Lower lobe of right lung (tissue), 2 donors: ENCODE measurements at places on chromosomes 1 and 21.

- no peak for DNase-seq
Measured at GRCh38 chr21:42189431-42189830, 29.5 kb upstream of the ABCG1 start.

DNA sequence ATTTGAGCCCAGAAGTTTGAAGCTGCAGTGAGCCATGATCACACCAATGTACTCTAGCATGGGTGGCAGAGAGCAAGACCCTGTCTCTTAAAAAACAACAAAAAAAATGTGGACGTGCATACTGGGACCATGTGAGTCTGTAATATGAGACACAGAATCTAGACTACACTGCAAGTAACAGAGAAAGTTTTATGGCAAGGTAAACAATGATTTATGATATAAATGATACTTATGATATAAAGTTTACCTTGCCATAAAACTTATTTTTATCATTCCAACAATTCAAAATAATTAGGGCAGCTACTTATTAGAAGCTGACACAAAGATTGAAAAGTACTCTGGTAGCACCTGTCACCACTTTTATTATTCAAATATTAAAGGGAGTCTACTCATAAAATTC, 34.7 kb downstream of the WDR26 start:
- DNase-seq = no peak

GRCh38 chr1:6046279-6046678, 591 bp downstream of the KCNAB2 start:
- no peak for DNase-seq

- DNase-seq = no peak
Measured at GRCh38 chr1:246450611-246451251, 56.3 kb downstream of the SMYD3 start.

DNA sequence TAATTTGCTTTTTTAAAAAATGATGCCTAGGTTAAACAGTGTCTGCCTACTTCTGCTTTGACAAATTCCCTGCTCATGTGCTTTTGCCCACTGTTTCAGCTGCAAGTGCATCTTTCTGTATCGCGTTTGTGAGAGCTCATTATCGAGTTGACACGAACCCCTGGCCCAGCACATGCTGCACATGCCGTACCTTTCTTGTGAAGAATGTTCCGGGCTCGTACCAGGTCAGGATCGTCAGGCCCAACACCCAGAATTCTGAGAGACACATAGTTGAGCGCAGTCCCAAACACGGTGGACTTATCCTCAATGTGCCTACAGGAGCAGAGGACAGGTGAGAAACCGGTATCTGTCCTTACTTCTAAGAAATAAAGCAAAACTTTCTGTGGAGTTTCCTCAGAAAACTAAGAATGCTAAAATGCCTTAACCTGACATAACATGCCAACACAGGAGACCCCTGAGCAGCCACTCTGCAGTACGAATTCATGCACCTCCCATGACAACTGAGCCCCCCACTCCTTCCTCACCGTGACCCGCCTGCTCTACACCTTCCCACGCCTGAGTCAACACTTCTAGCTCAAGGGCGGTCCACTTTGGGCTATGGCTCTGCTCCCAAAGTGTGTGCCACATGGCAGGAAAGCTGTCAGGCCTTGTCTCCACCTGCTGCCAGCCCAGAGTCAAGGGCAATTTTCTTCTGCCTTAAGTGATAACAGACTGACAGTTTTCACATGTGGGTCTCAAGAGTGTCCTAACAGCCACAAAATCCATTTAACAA, 6.7 kb downstream of the LSS start:
- no peak for DNase-seq

DNA sequence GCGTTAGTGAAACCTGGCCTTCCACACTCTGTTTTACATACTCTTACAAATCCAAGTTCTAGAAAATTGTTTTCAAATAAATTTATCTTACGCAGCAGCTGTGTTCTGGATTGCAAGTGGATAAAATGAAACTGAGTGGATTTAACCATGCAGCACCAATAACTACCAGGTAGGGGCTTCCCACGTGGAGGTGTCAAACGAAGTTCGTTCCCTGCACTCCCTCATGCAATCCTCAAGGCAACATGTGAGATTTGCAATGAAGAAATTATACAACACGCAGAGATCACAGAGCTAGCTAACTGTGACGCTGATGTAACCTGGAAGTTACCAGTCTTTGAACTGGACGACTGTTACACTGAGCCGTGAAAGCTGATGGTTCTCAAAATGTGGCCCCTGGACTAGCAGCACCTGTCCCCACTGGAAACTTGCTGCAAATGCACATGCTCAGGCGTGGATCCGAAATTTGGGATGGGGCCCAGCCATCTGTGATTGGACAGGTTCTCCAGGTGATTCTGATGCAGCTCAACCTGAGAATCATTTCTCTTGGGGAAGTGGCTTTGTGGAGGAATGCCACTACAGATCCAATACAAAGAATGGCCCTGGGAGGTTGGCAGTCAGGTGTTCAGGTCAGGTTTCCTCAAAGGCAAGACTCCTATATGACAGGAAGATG, 36.3 kb downstream of the RSPH1 start:
- DNase-seq = no peak

DNA sequence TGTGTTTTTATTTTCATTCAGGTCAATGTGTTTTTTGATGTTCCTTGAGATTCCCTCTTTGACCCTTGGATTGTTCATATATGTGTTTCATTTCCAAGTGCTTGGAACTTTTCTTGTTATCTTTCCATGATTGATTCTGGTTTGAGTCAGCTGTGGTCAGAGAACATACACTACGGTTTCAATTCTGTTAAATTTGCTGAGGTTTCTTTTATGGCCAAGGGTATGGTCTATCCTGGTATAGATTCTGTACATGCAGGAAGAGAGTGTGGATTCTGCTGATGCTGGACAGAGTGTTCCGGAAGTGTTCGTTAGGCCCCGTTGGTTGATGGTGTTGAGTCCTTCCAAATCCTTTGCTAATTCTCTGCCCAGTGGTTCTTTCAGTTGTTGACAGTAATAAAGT, 98.5 kb upstream of the COL6A1 start:
- DNase-seq = no peak

- no peak for DNase-seq
Measured at GRCh38 chr1:206785182-206785765, 13.0 kb upstream of the IL10 start.

DNA sequence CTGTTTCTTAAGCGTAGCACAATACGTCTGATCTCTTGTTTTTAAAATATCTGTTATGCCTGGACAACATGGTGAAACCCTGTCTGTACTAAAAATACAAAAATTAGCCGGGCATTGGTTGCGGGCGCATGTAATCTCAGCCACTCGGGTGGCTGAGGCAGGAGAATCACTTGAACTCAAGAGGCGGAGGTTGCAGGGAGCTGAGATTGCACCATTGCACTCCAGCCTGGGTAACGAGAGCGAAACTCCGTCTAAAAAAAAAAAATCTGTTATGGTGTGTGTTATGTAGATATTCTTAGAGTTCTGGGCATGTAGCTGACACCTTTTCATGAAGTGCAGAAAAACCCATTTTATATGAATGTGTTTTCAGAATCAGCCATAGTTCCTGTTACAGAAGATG, 38.2 kb downstream of the RABGAP1L start:
- peak; percentile 57 for DNase-seq

- DNase-seq = no peak
Measured at GRCh38 chr1:18280956-18281355, 173.4 kb downstream of the IGSF21 start.

GRCh38 chr1:89826594-89826993, 5.8 kb downstream of the LRRC8D start:
- DNase-seq = no peak

DNA sequence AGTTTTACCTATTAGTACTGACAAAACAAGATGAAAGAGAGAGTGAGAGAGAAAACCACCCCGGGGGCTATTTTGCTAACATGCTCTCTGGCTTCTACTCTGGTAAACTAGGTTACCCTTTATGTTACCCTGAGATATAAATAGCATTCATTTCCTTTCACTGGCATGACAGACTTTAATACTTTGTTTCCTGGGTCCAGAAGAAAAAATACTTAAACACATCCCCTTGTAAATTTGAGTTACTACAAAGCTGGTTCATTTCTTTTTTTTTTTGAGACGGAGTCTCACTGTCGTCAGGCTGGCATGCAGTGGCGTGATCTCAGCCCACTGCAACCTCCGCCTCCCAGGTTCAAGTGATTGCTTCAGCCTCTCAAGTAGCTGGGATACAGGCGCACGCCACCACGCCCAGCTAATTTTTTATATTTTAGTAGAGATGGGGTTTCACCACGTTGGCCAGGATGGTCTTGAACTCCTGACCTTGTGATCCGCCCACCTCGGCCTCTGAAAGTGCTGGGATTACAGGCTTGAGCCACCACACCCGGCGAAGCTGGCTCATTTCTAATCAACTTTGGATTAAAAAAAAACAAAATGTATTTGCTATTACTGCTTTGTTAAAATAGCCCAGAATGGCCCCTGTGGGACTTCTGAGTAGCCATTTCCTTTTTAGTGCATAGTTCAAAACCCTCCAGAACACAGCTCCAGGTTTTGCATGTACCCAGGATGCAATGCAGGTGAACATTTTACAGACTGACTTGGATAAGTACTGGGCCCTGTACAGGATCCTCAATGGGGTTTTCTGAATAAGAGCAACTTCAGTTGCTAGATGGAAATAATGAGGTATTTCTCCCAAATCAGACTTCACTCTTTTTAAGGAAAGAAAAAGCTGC, 20.6 kb downstream of the INPP5B start:
- no peak for DNase-seq

DNA sequence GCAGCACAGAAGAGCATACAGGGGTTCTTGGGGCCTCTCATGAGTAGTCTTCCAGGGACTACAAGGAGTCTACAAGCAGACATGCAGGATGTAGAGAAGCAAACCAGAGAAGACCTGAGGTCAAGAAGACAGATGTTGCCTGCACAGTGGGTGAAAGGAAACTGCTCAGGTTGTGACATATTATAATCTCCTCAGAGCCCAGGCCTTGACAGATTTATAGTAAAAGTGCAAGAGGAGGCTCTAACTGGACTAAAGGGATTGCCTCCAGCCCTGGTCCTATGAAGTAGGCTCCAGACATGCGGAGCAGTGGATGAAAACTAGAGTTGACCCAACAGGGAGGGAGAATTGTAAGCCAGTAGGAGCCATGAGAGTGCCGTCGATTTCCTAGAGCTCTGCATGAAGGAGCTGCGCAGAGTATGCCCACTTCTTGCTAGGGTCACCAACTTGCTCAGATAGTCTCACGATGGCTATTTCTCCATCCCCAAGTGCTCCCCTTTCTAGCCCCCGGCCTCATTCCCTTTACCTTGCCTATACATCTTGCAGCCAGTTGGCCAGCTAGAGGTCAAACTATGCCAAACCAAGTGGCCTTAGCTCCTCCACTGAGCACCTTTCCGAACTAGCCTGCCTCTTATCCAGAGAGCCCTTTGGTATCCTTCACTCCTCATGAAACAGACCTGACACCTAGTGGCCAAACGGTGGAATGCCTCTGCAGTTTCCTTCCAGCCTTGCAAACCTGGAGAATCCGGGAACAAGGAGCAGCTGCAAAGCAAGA, 36.2 kb upstream of the IPO9 start:
- DNase-seq = peak; percentile 60

DNA sequence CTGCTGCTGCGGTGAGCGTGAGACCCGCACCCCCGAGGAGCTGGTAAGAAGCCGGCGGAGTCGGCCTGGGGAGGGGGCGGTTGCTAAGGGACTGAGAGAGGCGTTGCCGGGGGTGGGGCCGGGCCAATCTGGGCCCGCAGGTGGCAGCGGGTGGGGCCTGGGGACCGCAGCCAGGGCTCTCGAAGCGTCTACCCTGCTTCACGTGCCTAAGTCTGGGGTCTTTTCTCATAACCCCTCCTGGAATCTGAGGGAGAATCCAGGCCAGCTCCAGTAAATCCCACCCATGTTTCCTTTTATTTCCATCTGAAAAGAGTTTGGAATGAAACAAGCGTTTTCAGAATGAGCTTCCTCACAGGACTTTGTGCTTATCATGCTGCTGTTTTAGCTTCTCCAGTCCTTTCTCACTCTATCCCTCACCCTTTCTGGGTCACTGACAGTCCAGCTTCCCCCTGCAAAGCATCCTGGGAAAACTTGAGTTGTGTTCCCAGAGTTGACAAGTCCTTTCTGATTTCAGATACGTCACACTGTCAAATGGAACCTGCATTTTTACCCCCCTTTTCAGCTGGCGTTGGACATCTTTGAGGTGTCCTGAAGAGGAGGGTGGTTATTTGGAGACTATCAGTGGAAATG, 431 bp downstream of the CLCN6 start:
- DNase-seq = no peak

DNA sequence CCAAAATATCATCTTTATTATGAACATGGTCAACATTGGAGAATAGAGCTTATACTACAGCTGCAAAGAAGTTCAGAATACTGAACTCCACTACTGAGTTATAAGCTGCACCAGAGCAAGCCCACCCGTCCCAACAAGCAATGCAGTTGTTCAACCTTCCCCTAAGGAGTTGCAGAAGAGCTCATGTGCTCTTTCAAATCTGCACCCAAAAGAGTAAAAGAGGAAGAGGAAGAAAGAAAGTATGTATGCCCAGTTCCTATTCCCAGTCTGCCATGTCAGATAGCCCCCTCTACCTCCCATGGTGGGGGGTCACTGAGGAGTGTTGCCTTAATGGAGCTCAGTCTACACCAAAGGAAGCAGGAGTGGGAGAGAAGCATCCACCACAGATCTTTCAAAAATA, 6.9 kb downstream of the C1orf162 start:
- no peak for DNase-seq

- DNase-seq = no peak
Measured at GRCh38 chr1:205062319-205062718, 19.3 kb downstream of the CNTN2 start.

GRCh38 chr1:110639724-110640386, 33.7 kb upstream of the KCNA2 start:
- DNase-seq = no peak

- no peak for DNase-seq
Measured at GRCh38 chr1:208997726-208998312, 585.7 kb upstream of the CAMK1G start.
